ENCODE measurements at places on chromosomes 5 and 9.

DNA sequence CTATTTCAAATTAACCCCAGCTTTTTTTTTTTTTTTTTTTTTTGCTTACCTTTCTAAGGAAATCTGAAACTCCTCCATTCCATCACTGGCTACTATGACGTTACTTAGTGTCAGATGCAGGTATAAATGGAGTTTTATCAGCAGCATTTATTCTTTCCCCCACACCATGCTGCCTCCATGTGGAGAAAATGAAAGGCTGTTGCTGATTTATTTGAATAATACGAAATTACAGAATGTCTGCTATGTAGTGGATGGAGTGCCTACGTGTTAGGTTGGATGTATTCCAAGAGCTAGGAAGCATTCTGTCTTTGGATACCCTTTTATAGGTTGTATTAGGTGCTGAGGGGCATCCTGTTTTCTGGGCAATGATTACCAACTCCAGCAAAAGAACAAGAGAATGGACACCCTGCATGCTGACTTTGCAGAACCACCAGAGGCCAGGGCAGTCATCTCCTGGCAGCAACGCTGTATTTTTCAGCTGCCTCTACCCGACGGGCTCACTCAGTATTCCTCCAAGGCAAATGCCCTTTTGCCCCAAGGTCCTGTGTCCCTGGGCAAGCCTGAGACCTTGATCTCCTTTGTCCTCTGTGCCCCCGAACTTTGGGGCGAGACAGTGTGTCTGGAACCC is 199.5 kb downstream of the ALDH1A1 start:
- no peak for DNase-seq

DNA sequence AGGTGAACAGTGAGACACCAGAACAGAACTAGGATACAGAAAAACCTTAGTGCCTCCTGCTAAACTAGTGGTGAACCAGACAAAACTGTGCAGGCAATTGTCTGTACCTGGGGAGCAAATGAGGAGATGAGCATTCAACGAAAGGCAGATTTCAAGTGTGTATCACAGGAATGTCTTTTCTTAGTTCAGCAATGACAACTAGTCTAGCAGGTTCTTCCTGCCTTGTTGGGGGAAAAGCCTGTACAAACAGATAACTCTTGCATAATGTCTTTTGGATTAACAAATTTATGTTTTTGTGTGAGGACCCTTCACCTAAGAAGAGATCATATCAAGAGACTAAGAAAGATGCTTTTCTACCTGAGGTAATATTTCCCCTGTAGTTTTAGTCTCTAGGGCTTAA is 21.8 kb upstream of the DENND4C start:
- no peak for DNase-seq

DNA sequence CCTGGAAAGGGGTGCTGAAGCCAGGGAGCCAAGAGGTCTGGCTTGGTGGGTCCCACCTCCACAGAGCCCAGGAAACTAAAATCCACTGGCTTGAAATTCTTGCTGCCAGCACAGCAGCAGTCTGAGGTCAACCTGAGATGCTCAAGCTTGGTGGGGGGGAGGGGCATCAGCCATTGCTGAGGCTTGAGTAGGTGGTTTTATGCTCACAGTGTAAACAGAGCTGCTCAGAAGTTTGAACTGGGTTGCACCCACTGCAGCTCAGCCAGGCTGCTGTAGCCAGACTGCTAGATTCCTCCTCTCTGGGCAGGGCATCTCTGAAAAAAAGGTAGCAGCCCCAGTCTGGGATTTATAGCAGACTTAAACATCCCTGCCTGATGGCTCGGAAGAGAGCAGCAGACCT is 55.5 kb upstream of the FBXL17 start:
- DNase-seq, result no peak

- DNase-seq, result no peak
Measured at GRCh38 chr5:14778792-14779070, 92.8 kb downstream of the ANKH start.

DNA sequence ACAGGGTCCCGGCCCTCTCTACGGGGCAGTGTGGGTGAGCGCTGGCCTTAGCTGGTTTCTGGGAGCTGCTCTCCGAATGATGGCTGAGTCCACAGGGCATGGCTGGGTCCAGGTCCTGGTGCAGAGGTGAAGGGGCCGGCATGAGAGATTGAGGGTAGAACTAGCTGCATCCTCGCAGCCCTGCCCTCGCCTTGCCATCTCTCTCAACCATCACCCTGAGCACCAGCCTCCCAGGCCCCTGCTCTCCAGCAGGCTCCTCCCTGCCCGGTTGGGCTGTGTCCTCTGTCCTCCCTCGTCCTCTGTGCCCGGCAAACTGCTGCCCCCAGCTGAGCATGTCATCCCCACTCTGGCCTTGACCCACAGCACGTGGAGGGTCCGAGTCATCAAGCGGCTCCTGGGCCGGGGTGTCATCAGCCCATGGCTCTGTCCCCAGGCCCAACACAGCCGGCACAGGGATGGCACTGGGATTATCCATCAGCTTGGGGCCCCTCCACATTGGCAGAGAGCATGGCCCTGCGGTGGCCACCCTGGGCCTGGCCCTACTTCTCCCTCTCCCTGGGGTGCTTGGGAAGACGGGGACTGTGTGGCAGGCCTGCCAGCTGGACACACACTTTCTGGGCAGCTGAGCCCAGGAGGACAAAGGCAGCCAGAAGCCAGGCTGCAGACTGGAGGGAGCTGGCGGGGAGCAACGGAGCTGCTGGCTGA is 8.4 kb downstream of the FLT4 start:
- no peak for DNase-seq

DNA sequence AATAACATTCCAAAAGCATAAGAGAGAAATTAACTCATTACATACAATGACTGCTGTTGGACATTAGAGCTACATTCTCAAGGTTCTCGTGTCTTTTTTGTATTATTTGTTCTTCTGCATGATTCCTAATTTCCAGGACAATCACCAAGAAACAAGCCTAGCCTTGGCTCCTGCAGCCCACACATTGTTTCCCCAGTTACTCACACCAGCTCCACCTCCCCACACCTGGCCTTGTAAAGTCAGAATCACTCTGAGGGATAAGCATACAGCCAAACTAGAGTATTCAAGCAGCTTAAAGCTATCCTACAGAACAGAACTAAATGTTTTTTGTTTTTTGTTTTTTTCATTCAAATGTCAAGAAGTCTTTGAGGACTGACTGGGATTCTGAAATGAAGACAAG is 189.2 kb downstream of the HINT1 start:
- no peak for DNase-seq

GRCh38 chr5:131264451-131265099 is 722 bp downstream of the CDC42SE2 start:
- DNase-seq, result peak; percentile 62

- DNase-seq, result peak; percentile 65
Measured at GRCh38 chr9:34964458-34964857, 6.4 kb downstream of the PHF24 start.

- no peak for DNase-seq
Measured at GRCh38 chr5:172163346-172163745, 24.7 kb downstream of the STK10 start.

DNA sequence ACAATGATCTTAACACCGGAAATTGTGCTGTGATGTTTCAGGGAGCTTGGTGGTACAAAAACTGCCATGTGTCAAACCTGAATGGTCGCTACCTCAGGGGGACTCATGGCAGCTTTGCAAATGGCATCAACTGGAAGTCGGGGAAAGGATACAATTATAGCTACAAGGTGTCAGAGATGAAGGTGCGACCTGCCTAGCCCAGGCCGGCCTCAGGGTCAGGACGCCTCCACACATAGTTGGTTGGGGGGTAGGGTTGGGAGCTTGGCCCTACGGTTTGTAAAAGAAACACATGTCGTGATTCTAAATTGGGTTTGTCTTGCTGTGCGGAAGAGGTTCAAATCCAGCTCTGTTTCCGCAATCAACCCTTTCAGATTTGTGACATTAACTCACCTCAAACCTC is 6.6 kb downstream of the FCN2 start:
- DNase-seq, result no peak

- no peak for DNase-seq
Measured at GRCh38 chr9:130480673-130481072, 35.9 kb downstream of the ASS1 start.

- DNase-seq, result no peak
Measured at GRCh38 chr5:61965490-61965889, 340.5 kb upstream of the KIF2A start.

- DNase-seq, result no peak
Measured at GRCh38 chr5:133041157-133041784, 10.5 kb upstream of the HSPA4 start.

DNA sequence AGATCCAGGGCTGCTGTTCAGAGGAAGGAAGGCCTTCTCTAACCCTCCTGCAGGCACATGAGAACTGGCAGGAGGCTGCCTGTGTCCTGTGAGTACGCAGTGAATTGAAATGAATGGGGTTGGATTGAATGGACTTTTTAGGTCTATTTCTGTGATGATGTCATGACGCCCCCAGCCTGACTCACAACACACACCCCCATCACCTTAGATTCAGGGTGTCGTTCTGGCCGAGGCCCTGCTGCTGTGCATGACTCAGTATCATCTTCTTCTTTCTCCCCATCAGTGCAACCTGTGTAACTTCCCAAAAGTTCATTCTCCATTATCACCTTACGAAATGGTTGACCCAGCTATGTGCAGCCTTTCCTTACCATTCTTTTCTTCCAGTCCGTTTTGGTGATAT is 5.4 kb downstream of the PCAT7 start:
- no peak for DNase-seq

DNA sequence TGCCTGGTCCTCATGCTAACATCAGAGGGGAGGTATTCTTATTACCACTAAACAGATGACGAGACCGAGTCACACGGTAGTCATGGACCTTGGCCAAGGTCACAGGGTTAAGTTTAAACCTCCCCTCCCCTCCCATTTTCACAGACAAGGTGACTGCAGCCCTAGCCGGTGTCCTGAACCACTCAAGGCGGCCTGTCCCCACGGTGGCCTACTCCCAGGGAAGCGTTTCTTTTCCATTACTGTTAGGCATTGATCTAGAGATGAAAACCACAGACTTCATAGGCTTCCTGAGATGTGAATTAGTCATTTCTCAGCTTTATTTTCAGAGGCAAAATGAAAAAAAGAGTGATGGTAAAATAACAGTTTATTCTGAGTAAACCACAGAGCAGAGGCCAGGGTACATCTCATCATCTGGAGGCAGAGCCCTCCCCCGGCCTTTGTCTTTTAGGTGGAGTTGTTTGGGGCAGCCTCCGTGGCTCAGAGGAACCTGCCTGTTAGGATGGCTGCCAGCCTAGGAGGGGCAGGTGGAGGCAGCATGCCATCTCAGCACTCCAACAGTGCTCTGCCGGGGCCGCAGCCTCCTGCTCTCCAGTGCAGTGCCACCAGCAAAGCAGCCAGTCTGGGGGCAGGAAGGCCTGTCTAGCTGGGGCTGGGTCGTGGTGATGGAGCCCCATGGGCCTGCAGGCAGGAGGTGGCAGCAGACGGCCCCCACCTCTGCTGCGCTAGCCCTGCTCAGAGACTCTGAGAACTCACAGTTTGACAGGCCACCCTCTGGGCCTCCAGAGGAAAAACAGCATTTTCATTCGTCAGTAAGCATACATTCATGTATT is 71.2 kb downstream of the RAPGEF1 start:
- no peak for DNase-seq

GRCh38 chr5:73966451-73966850 is 340.5 kb downstream of the ARHGEF28 start:
- DNase-seq, result no peak

DNA sequence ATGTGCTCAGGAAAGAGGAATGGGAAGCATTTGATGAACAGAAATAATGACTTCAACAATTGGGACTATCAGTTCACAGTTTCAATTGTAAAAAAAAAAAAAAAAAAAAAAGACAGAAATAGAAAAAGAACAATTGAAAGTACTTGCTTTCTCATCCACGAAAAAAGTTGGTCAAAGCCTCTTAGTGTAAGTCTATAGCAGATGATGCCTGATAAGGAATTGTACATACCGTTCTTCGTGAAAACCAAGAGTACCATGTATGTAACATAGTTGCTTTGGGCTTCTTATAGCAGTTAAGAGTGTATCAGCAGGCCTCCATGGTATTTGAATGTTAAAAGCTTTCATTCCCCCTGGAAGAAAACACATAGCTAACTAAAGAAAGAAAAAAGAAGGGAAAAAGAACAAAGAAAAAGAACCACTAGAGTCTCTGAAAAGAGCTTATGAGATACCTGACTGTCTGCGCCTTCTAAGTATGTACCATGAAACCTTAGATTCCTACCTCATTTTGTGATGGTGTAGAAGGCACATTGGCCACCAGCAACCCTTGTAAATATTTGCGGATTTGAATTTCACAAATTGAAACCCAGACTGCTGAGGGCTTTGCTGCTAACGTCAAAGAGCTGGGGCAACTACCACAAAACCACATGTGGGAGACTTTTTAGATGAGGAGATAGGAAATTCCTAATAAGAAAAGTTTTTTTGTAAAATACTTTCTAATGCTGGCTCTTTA is 75.2 kb downstream of the TMC1 start:
- DNase-seq, result no peak

DNA sequence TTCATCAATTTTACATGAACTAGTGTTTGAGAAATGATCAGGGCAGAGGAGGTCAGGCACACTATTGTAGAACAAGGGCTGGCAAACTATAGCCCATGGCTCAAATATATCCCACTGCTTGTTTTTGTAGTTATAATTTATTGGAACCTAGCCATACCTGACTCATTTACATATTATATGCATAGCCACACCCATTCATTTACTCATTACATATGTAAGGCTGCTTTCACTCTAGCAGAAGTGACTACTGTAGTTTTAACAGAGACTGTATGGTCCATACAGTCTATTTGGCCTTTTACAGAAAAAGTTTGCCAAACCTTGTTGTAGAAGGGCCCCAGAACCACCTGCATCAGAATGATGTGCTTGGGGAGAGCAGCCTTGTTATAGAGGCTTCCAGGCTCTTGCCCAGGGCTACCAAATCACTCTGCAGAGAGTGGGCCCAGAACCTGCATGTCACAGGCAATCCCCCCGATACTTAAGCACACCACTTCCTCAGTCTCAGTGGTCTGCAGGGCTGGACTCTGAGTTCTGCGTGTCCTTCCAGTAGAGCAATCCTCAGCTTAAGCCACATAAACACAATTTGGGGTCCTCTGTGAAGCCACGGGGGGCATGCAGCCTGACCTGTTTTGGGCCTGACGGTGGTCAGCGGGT is 6.7 kb downstream of the ANKS6 start:
- DNase-seq, result no peak

- no peak for DNase-seq
Measured at GRCh38 chr9:14907360-14907685, 2.9 kb downstream of the FREM1 start.

GRCh38 chr9:17938035-17938655 is 359.3 kb downstream of the SH3GL2 start:
- DNase-seq, result no peak

- DNase-seq, result no peak
Measured at GRCh38 chr5:106142116-106142515, 1528.6 kb downstream of the EFNA5 start.
